ENCODE measurements at places on chromosomes 12 and 14.

DNA sequence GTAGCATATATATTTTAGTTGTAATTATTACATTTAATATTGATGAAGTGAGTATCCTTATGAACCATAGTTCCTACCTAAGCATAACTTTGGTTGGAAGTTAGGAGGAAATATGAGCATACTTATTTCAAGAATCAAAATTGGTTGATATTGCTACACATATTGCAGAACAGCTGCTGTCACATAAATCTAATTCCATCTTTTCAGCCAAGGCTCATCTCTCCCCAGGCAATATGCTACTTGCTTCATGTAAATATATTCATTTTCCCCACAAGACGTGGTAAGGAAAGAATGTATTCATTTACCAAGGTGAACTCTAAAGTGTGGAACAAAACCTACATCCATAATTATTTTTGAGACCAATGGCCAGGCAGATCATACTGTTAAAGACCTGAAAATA lies 62.5 kb upstream of the HIF1A start:
- DNase-seq, result no peak

GRCh38 chr12:94269316-94269999 lies 121.1 kb downstream of the PLXNC1 start:
- no peak for DNase-seq

DNA sequence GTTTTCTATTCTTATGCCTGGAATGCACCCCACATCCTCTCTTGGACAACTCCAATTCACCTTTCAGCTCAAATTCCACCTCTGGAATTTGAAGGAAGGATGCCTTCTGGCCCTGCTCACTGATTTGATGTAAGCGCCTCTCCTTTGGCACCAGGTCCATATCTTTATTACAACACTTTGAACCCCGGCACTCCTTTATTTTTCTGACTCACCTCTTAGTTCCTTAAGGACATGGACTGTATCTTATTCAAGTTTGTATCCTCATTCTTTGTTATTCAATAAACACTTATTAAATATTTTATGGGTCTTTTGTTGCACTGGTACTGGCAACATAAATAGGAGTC lies 3.1 kb downstream of the GALC start:
- no peak for DNase-seq

DNA sequence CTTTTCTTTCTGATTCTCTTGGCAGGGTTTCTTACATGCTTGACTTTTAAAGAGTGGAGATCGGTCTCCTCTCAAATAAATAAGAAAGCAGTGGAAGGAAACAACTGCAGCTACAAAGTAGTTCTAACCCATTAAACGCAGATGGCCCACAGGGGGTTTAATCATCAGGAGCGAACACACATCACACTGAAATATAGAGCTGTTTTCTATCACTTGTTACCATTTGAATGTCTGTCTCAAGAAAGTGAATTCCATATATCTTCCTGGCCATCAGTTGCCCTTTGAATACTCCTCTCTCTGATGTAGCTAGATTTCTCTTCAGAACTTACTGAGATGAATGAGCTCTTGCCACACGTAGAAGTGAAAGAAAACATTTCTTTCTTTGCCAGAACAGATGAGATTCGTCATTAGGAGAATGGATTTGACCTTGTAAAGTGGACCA lies 29.1 kb downstream of the ALX1 start:
- DNase-seq, result no peak

DNA sequence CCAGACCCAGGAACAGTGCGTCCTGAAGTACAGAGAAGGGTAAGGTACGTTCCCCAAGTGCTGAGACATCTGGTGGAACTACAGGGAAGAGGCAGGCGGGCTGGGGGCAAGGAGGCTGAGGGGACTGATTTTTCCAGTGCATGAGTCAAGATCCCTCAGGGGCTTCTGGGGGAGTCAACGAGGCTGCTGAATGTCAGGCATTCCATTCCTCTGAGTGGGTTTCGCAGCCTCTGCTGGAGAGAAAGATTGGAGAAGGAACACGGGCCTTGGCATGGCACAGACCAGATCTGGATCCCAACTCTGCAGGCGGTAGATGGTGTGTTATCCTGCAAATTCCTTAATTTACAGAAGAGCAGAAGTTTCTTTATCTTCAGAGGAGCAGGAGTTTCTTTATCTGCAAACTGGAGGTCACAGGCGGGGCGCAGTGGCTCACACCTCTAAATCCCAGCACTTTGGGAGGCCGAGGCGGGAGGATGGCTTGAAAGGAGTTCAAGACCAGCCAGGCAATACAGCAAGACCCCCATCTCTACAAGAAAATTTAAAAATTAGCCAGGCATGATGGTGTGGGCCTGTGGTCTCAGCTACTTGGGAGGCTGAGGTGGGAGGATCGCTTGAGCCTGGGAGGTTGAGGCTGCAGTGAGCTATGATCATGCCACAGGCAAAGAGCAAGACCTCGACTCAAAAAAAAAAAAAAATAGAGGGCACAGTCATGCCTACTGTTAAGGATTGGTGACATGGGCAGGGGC lies 132.6 kb upstream of the MAP1LC3B2 start:
- DNase-seq, result no peak

DNA sequence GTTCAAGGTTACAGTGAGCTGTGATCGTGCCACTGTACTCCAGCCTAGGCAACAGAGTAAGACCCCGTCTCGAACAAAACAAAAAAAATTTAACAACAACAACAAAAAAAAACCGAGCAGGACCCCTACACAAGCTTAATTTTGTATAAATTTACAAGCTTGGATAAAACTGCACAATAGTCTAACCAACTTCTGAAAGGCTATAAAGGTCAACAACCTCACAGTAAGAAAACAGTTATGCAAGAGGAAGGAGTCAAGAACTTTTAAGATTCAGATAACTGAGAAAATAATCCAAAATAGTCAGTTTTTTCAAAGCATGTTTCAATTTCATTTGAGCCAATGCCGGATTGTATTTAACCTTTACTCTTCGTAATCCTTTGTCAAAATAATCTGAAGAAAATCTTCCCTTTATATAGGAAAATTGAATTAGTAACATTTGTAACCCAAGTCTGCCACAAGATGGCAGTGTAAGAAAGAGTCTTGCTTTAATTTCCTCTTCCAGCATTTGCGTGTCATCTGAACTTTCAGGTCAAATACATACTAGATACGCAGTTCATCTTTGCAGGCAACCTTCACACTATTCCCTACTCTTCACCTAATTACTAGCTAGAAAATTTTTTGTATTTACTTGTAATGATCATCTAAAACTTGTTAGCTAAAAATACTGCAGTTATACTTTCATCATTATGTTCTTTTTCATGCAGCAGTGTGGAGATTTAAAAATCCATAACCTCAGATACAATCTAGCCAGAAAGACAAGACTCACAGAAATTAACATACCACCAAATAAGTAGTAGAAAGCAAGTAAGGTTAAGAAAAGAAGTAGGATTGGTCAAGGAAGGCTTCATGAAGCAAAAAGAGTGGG lies 5.8 kb downstream of the CCNB1IP1 start:
- no peak for DNase-seq

DNA sequence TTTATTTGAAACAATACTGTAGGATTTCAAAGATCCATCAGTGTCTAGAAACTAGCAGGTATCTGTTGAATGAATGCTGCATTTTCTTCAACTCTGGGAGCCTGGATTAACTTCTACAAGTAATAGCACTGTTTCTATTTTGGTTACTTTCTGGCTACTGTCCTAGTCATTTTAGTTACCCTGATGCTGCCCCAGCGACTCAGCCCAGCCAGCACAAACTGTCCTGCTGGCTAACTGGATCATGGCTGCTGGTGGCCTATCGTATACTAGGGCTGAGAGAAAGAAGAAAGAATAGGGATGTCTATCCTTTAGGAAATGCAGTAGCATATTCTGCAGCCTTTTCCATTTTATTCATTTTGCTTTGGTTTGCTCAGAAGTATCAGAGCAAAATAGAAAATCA lies 53.9 kb downstream of the NTN4 start:
- no peak for DNase-seq

DNA sequence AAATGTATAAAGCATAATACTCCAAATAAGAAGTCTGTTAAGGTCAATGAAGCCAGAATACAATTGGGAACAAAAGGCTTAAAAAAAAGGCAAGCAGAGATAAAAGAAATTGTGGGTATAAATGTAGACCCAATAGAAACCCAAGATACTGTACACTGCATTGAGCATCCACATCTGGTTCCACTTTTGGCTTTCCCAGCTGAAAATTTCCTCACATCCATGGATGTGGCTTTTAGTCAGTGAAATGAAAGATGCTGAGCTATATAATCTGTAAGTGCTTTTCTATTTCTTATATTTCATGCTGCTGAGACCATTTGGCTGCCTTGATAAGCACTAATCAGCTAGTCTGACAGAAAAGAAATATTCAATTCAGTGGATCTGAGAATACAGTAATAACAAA lies 83.5 kb downstream of the PTPRR start:
- no peak for DNase-seq
